AG04449 (cell line): ENCODE measurements at places on chromosomes 12 and 14.

- no peak for DNase-seq
Observed at GRCh38 chr12:65313719-65314317, 35.3 kb downstream of the MSRB3 start.

DNA sequence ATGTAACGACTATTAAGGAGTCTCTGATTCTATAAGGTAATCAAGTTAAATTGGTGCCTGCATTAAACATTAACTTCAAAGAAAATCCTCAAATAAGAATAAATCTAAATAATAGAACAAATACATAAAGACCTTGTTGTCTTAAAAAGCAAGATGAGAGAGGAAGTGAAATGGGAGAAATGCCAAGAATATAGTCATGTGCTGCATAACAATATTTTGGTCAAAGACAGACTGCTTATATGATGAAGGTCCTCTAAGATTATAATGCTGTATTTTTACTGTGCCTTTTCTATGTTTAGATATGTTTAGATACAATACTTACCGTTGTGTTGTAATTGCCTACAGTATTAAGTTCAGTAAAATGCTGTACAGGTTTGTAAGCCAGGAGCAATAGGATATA, 213.6 kb downstream of the C12orf42 start:
- DNase-seq = no peak

- DNase-seq = peak; percentile 63
Observed at GRCh38 chr14:59474172-59474571, 9.0 kb upstream of the GPR135 start.

DNA sequence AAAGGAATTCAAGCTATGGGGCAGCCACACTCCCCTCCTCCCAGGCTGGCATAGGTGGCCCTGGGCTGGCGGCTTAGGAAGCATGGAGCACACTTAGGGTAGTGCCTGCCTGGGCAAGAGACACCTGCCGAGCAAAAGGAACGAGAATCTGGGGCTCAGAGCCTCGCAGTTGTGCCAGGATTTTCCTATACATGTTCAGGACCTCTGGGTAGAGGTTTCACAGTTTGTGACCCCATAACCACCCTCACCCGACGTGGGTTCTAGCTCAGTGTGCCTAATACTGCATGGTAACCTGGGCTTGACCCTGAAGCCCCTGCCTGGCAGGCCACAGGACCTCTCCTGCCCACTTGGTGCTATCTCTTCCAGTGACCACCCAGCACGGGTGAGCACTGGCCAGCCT, 99.5 kb downstream of the FBXL14 start:
- DNase-seq = no peak
